ENCODE measurements at places on chromosomes 7 and 10.

DNA sequence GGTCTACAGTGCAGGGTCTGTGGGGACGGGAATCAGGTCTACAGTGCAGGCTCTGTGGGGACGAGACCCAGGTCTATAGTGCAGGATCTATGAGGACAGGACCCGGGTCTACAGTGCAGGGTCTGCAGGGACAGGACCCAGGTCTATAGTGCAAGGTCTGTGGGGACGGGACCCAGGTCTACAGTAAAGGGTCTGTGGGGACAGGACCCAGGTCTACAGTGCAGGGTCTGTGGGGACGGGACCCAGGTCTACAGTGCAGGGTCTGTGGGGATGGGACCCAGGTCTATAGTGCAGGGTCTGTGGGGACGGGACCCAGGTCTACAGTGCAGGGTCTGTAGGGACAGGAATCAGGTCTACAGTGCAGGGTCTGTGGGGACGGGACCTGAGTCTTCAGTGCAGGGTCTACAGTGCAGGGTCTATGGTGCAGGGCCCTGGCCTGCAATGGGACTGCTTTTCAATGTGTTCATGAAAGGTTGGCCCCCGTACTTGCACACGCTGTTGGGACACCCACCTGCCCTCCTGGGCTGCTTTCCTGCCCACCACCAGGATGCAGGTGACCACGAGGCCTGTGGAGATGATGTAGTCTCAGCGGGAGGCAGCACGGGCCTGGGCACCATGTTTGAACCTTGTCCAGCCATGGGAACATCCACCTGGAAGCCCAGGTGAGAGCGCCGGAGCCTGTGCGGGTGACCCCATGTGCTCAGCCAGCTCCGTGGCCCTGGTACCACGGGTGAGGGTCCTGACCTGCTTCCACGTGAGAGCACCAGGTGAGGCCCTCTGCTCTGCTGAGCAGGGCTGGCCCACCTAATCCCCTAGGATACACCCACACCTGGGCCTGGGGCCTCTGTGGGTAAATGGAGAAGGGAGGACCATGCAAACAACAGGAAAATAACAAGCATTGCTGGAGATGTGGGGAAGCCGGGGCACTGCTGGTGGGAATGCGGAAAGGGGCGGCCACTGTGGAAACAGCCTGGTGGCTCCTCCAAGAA, 91.4 kb upstream of the DIP2C start:
- DNase-seq = no peak
- peaks cover 10% of the 10 kb centered on the region for H3K4me1 ChIP-seq
- no peak overlapping the region for H3K4me3 ChIP-seq
- no peaks in the 10 kb centered on the region for H3K36me3 ChIP-seq

DNA sequence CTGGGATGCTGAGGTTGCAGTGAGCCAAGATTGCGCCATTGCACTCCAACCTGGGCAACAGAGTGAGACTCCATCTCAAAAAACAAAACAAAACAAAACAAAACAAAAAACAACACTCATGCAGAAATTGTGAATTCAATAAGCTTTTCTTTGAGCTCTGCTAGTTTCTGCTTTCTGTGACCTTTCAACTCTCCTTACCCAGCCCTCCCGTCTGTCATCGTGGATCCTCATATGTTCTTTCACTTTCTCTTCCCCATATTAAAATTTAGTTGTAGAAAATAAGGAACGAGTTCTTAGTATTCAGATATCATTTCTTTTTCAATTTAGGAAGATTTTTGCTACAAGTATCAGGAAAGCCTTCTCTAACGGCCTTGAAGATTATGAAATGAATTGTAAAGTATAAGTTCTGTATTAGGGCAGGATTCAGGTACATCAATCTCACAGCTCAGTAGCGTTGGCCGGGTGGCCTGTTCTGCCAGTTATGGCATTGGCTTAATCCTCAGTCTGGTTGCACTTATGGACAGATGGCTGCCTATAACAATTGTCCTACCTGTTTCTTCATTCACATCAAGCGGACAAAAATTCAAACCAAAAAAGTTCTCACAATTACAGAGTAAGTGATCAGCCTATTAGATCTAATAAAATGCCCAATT, 1167.0 kb downstream of the SORCS3 start:
- H3K27ac ChIP-seq = no peak overlapping the region
- H3K4me1 ChIP-seq = no peaks in the 10 kb centered on the region
- no peak for DNase-seq
- no peak overlapping the region for H3K4me3 ChIP-seq
- no peaks in the 10 kb centered on the region for H3K36me3 ChIP-seq

GRCh38 chr10:61882621-61883370, 18.7 kb upstream of the ARID5B start:
- H3K4me3 ChIP-seq = no peak overlapping the region
- H3K4me1 ChIP-seq = no peaks in the 10 kb centered on the region
- H3K36me3 ChIP-seq = no peaks in the 10 kb centered on the region
- no peak overlapping the region for H3K27ac ChIP-seq

DNA sequence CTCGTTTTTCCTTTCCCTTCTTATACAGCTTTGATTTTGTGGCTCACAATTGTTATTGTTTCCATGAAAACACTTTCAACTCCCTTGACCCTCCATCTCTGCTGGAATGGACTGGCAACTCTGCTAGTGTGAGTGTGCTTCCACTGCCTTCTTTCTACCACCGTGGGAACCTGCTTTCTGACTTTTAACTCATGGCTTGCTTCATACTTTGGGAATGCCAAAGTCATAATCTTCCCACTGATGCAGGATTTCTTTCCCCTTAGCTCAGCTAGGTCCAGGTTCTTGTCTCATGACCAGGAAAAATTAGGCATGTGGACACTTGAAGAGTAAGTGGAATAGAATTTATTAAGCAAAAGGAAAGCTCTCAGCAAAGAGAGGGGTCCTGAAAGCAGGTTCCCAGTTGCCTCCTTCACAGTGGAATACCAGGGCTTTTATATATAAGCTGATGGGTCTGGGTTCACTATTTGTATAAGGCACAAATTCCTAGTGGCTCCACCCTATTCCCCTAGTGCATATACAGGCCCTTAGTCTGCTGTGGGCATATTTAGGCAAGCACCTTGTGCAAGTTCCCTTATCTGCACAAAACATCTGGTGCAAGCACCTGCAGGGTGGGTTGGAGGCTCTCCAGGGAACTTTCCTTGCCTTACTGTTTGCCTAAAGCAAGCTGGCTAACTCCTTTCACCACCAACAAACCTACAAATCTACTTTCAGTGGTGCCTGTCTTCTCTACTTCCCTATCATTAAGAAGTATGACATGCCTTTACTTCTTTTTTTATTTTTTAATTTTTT, 119.5 kb downstream of the CFAP58 start:
- H3K27me3 ChIP-seq = no peaks in the 10 kb centered on the region
- H3K4me3 ChIP-seq = no peak overlapping the region
- DNase-seq = no peak
- H3K27ac ChIP-seq = no peak overlapping the region
- no peaks in the 10 kb centered on the region for H3K4me1 ChIP-seq

DNA sequence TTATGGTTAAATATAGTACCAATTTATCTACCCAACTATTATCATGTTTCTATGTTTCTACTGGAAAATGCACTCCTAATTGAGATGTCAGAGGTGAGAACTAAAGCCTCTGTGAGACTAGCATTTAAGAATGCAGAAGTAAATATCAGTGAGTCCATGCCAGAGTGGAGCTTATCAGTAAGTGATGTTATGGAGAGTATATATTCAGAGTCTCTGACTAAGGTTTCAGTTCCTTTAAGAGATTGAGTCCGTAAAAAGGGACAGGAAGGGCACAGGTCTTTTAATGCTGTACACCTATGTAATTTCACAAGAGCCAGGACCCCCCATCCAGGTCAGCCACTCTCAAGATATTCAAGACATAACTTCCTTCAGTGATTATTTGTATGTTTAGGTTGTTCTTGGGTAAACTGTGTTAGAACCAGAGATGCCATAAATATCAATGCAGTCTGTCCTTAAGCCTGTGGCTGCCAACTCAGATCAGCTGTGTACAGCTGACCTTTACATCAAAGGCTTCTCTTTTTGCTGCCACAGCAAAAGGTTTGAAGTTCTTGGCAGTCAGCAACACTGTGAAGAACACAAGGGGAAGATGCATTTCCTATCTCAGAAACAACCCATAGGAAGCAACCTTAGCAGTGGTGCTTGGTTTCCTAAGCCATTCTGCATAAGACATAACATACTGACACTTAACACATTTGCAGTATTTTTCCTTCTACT, 244.8 kb downstream of the BICC1 start:
- no peak overlapping the region for H3K4me3 ChIP-seq
- no peaks in the 10 kb centered on the region for H3K27me3 ChIP-seq
- DNase-seq = no peak
- H3K36me3 ChIP-seq = no peaks in the 10 kb centered on the region

GRCh38 chr10:115514895-115515294, 421.7 kb downstream of the ATRNL1 start:
- no peak for DNase-seq
- H3K27me3 ChIP-seq = no peaks in the 10 kb centered on the region
- H3K4me3 ChIP-seq = no peak overlapping the region
- H3K4me1 ChIP-seq = no peaks in the 10 kb centered on the region

GRCh38 chr7:14144538-14144937, 155.1 kb upstream of the ETV1 start:
- no peaks in the 10 kb centered on the region for H3K4me1 ChIP-seq
- H3K27ac ChIP-seq = no peak overlapping the region
- no peaks in the 10 kb centered on the region for H3K27me3 ChIP-seq
- no peaks in the 10 kb centered on the region for H3K36me3 ChIP-seq

- no peak overlapping the region for H3K27ac ChIP-seq
- no peaks in the 10 kb centered on the region for H3K27me3 ChIP-seq
These were observed 43.7 kb downstream of the ELFN1 start for GRCh38 chr7:1713502-1714484.

- DNase-seq = no peak
- no peaks in the 10 kb centered on the region for H3K36me3 ChIP-seq
- H3K4me3 ChIP-seq = no peak overlapping the region
- no peaks in the 10 kb centered on the region for H3K4me1 ChIP-seq
These were observed 69.0 kb downstream of the HACD1 start for GRCh38 chr10:17548162-17548561.

GRCh38 chr10:118729641-118730258, 25.0 kb downstream of the CACUL1 start:
- no peak for DNase-seq
- no peaks in the 10 kb centered on the region for H3K36me3 ChIP-seq
- H3K27ac ChIP-seq = peak overlapping the region; percentile 47
- H3K27me3 ChIP-seq = no peaks in the 10 kb centered on the region
- H3K4me1 ChIP-seq = peaks cover 12% of the 10 kb centered on the region

DNA sequence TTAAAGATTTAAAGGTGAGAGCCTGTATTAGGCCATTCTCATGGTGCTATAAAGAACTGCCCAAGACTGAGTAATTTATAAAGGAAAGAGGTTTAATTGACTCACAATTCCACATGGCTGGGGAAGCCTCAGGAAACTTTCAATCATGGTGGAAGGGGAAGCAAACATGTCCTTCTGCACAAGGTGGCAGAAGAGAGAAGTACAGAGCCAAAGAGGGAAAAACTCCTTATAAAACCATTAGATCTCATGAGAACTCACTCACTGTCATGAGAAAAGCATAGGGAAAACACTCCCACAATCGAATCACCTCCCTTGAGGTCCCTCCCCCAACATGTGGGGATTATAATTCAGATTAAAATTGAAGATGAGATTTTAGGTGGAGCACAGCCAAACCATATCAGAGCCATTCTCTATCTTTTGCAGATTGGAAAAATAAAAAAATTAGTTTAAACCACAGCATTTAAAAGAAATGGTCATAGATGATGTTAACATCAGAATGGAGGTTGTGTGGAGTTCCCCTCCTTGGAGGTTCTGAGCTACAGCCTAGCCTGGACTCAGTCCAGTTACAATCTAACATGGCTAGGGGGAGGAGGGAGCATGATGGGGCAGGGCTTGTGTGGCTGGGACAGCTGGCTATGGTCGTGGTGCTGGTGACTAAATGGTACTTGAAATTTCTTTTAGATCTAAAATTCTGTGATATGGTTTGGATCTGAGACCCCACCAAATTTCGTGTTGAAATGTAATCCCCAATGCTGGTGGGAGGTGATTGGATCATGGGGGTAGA, 33.1 kb downstream of the GSTO2 start:
- H3K36me3 ChIP-seq = no peaks in the 10 kb centered on the region
- no peak overlapping the region for H3K4me3 ChIP-seq
- no peak for DNase-seq
- no peaks in the 10 kb centered on the region for H3K27me3 ChIP-seq
- no peak overlapping the region for H3K27ac ChIP-seq

GRCh38 chr10:7302930-7303557, 107.8 kb downstream of the SFMBT2 start:
- no peaks in the 10 kb centered on the region for H3K36me3 ChIP-seq
- H3K4me3 ChIP-seq = no peak overlapping the region
- H3K27me3 ChIP-seq = no peaks in the 10 kb centered on the region
- peaks cover 12% of the 10 kb centered on the region for H3K4me1 ChIP-seq
- no peak overlapping the region for H3K27ac ChIP-seq

GRCh38 chr10:80524190-80524909, 13.4 kb upstream of the SH2D4B start:
- H3K36me3 ChIP-seq = no peaks in the 10 kb centered on the region
- no peaks in the 10 kb centered on the region for H3K27me3 ChIP-seq

- H3K4me3 ChIP-seq = no peak overlapping the region
- H3K27me3 ChIP-seq = no peaks in the 10 kb centered on the region
- H3K27ac ChIP-seq = no peak overlapping the region
- no peaks in the 10 kb centered on the region for H3K36me3 ChIP-seq
- no peak for DNase-seq
- H3K4me1 ChIP-seq = peaks cover 69% of the 10 kb centered on the region
These were observed 124.7 kb downstream of the CUBN start for GRCh38 chr10:17004801-17005380.

GRCh38 chr7:36497775-36498174, 108.1 kb downstream of the ANLN start:
- peak overlapping the region; percentile 73 for H3K27ac ChIP-seq
- no peak for DNase-seq
- no peak overlapping the region for H3K4me3 ChIP-seq
- H3K36me3 ChIP-seq = no peaks in the 10 kb centered on the region

GRCh38 chr7:8773518-8773917, 340.1 kb downstream of the NXPH1 start:
- no peak overlapping the region for H3K4me3 ChIP-seq
- DNase-seq = no peak
- no peak overlapping the region for H3K27ac ChIP-seq
- H3K4me1 ChIP-seq = no peaks in the 10 kb centered on the region
- H3K27me3 ChIP-seq = no peaks in the 10 kb centered on the region

- H3K36me3 ChIP-seq = no peaks in the 10 kb centered on the region
- peaks cover 64% of the 10 kb centered on the region for H3K4me1 ChIP-seq
- H3K27ac ChIP-seq = peak overlapping the region; percentile 53
- H3K27me3 ChIP-seq = no peaks in the 10 kb centered on the region
- DNase-seq = no peak
- no peak overlapping the region for H3K4me3 ChIP-seq
These were observed 86.5 kb downstream of the GSAP start for GRCh38 chr7:77329466-77330168.

DNA sequence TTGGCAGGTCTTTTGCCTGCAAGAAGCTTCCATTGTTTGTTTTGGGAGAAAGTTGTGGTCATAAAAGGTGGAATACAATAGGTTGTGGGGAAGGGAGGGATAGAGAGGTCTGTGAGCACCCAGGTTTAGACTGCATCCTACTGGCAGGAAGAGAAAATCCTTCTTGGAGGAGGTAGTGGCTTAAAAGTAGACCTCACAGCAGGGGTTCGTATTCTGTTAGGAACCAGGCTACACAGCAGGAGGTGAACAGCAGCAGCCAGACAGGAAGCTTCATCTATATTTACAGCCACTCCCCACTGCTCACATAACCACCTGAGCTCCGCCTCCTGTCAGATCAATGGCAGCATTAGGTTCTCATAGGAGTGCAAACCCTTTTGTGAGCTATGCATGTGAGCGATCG, 245.3 kb downstream of the NSUN6 start:
- H3K27me3 ChIP-seq = no peaks in the 10 kb centered on the region
- peaks cover under 1% of the 10 kb centered on the region for H3K4me1 ChIP-seq
- H3K36me3 ChIP-seq = no peaks in the 10 kb centered on the region
- no peak overlapping the region for H3K4me3 ChIP-seq

Measured in esophagus squamous epithelium (tissue), 5 donors.